ENCODE measurements at places on chromosomes 11 and 22.

GRCh38 chr22:37287550-37287951, 5.2 kb downstream of the CYTH4 start:
- DNase-seq = no peak

DNA sequence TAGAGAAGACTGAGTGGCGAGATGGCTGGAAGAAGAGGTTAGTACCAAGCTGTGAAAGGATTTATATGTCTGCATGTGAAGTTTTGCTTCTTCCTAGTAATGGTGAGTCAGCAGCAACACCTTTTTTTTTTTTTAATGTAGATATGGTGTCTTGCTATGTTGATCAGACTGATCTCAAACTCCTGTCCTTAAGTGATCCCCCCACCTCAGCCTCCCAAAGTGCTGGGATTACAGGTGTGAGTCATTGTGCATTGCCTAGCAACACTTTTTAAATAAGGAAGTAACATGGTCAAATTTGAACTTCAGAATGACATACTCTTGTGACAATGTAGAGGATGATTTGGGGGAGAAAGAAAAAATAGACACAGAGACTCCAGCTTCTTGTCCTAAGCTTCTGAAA, 6.5 kb upstream of the CSTPP1 start:
- no peak for DNase-seq

DNA sequence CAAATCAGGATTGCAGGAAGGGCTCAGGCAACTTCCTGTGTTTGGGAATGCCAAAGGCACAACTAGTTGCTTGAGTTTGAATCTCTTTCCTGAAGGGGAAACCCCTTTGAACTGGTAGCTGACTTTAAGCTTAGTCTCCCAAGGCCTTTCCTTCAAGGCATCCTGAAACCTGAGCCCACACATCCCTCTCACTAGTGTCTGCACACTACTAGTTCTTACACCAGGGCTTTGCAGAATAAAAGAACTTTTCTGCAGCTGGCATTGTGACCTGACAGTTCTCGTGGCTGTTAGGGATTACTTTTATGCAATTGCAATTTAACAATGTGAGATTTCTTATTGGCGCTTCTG, 95.4 kb downstream of the EXT2 start:
- DNase-seq = no peak

DNA sequence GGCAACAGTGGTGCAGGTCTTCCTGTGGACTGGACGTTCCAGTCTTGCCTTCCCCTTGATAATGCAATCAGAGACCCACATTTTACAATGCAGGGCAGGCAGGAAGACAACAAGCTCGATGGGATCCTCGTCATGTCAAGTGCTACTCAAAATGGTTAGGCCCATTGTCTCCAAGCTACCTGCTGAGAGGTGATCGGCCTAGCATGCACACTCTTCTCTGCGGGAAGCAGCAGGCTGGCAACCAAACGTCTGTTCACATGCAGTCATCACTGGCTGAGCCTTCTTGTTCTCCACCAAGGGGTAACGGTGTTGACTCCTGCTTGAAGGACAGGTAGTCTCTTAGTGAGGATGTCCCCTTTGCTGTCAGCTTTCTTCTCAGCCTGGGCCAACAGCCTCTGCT, 25.5 kb upstream of the CD82 start:
- DNase-seq = no peak

DNA sequence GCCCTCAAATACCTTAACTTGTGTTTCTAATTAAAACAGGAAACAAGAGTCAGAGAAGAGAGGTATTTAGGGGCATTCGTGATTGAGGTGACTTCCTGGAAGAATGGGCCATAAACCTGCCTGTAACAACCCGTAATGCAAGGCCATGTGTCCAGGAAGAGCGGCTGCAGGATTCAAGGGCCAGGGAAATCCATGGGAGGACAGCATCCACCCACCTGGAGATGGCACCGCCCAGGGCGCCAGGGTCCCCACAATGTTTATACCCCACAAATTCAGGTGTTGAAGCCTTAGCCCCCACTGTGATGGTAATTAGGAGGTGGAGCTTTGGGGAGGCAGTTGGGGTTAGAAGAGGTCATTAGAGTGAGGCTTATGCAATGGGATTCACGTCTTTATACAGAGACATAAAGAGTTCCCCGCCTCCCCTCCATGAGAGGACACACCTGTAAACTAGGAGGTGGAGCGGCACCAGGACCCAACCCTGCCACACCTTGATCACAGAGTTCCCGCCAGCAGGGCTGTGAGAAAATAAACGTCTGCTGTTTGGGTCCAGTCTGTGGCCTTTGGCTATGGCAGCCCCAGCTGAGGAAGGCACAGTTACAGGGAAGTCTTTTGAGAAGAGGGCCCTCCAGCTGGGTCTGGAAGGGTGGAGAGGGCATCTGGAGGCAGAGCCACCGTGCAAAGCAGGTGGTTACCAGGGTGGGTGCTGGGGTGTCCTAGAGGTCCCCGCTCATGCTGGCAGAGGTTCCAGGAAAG, 1394.3 kb downstream of the TBC1D22A start:
- DNase-seq = no peak

DNA sequence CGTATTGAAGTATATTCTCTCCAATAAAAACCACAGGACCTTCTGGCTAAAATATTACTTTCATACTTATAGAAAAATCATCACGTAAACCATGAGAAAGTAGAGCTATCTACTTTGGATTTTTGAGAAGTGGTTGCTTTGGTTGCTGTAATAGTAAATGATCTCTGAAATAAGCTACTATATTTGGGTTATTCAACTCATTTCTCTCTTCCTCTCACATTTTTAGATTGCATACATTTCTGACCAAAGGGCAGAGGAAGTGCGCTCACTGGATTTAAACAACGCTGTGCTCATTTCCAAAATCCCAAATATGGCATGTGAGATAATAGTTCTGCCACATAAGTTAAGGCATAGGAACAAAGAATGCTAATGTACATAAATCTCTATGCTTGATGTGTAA, 357.0 kb downstream of the LRRC4C start:
- no peak for DNase-seq

DNA sequence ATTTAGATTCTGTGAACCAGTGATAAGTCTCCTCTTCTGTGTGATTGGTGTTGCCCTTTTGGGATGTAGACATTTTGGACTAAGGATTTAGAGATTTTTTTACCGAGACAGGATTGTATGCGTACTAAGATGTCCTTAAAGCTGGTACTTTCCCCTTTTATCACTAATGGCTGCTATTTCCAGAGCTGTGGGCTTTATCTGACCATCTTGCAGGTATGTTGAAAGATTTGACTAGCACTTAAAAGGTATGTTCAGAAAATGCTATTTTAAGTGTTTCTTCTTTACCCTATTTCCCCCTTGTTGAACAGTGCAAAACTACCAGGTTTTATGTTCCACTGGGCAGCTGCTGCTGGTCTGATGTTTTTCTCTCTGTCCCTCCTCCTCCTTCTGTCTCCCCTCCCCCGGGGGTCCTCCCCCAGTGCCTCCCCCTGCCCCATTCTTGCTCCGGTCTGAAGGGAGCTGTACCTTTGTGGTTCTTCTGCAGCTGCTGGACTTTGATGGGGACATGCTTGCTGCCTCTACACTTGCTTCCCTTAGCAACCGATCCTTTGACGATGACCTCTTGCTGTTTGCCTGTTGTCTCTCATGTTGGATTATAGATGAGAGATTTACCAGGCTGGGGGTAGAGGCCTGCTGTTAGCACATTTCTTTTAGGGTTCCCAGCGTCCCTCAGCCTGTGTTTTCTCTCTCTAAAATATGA, 59.6 kb downstream of the ZNRF3 start:
- DNase-seq = no peak

GRCh38 chr11:27717801-27718229, 17.6 kb upstream of the BDNF start:
- no peak for DNase-seq

- no peak for DNase-seq
Observed at GRCh38 chr11:13782390-13783075, 114.1 kb downstream of the FAR1 start.

DNA sequence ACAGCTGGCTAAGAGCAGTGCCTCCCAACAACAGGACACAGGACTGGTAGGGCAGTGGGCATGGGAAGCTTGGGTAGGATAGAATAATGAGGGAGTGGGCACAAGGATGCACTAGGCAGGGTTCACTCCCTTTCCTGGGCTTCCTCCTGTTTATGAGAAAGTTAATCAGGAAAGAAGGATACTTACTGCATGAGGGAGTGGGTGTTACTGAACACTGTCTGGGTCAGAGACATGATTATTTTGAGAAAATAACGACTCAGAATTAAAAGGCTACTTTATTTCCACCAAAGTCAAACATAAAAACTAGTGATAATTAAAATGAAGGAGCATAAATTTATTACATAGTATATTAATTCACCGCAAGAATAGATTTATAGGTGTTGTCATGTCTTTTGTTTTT, 35.8 kb downstream of the NCAM1 start:
- DNase-seq = no peak

GRCh38 chr11:3206156-3206921, 12.3 kb downstream of the MRGPRG start:
- DNase-seq = no peak

DNA sequence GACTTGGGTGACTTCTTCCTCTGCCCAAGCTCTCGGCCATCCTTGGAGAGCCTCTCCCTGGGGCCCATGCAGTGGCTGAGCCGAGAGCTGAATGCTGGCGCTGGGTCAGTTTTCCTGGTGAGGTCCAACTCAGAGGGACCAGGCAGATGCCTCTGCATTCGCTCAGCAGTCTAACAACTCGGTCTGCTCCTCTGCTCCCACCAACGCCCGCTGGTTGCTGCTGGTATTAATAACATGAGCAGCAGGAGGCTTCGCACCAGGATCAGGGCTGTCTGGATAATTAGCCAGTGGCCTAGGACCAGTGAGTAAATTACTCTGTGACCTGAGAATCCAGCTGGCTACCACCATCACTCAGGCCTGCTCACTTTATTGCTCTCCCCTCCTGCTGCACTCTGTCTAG, 77.7 kb upstream of the FAM181B start:
- no peak for DNase-seq

DNA sequence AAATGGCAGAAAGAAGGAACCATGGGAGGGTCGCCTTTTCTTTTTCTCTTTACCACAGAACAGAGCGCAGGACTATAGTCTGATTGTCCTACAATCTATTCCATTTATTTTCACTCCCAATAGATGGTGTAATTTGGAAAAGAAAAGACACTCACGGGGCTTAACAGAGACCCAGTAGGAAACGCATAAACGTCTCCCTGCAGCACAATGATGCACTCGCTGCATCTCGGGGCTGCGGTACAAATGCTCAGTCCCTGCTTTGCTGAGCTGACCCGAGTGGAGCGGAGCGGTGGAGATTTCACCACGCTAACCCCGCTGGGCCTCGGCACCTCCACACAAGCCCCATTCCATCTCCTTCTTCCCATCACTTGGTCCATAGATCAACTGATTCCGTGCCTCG, 1.5 kb downstream of the FEZ1 start:
- DNase-seq = no peak

DNA sequence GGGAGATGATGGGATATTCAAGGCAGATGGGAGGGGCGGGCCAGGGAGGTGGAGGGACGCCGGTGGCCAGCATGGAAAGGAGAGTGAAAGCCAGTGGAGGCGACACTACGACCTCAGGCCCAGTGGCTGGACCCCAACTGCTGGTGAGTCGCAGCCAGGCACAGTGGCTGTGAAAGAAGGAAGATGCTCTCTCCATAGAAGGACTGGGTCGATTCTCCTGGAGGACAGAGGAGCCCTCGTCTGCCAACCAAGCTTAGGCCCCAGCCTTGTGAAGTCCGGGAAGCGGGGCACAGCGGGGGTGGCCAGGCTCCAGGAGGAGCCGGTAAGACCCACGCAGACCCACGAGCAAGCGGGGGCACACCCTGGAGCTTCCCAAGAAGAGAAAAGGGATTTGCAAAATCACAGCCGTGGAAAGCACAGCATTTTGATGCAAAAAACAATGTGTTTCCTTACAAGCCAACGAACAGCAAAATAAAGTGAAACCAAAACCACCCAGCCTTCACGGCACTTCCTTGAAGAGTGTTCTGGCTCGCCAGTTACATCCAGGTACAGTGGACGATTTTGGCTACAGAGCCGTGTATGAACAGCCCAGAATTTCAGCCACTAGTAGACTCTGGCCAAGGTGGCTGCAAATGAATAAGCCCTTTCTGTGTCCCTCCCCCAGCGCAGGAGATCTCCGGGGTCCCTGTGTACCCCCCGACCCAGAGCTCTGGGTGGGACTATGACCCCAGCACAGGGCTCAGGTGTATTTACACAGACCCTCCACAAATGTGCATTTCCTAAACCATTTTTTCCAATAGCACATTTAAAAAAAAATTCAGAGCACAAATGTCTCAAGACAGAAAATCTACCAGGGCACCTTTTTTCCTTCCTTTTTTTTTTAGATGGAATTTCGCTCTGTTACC, 96.9 kb downstream of the TRMU start:
- DNase-seq = no peak

DNA sequence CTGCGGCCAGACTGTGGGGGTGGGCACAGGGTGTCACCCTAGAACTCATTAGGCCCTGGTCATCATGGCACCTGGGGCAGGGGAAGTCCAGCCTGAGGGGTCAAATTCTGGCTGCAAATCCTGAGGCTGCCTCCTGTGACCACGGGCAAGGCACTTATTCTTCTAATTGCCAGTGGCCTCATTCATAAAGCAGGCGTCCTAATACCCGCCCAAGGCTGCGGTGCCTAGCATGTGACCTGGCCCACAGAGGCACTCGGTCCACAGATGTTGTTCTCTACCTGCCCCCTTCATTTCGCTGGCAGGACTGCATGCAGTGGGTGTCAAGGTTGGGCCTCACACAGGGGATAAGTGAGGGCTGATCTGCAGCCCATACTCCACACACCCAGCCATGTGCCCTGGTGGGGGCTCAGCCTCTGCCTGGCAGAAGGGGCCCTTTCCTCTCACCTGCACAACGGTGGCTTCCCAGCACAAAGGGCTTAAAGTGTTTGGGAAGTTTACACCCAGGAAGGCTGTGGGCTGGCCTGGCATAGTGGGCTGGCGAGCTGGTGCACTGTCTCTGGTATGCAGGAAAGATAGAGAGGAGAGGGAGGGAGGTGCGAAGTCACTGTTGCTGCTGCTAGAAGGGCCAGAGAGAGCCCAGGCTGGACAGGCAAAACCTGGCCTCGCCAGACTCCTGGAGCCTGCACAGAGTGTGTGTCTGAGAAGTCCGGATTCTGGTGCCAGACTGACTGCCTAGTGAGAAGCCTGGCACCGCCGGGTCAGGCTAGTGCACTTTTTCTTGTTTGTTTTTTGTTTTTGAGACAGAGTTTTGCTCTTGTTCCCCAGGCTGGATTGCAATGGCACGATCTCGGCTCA, 3.2 kb downstream of the MPST start:
- DNase-seq = no peak

- DNase-seq = no peak
Observed at GRCh38 chr11:92249156-92249753, 24.6 kb downstream of the FAT3 start.

GRCh38 chr11:112321501-112322172, 61.0 kb upstream of the PLET1 start:
- no peak for DNase-seq

GRCh38 chr11:70703141-70704064, 305.1 kb downstream of the CTTN start:
- DNase-seq = no peak

GRCh38 chr22:23168391-23169042, 11.8 kb upstream of the BCR start:
- DNase-seq = no peak

DNA sequence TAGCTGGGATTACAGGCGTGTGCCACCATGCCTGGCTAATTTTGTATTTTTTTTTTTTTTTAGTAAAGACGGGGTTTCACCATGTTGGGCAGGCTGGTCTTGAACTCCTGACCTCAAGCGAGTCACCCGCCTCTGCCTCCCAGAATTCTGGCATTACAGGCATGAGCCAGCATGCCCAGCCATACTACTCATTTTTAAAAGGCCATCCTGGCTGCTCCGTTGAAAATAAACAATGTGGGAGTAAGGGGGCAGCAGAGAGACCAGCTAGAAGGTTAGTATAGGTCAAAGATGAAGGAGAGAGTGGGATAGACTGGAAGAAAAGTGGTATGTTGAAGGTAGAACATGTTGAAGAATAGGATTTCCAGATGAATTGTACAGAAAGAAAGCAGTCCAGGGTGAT, 17.6 kb upstream of the LIN7C start:
- DNase-seq = no peak
